Inflammatory macrophage treated with lipopolysaccharide for 4 hours (primary cell): ENCODE measurements at places on chromosomes 12 and 14.

GRCh38 chr14:100291305-100292075 lies 14.8 kb downstream of the SLC25A29 start:
- DNase-seq, result no peak

GRCh38 chr12:18496156-18496555 lies 234.8 kb downstream of the PIK3C2G start:
- no peak for DNase-seq

DNA sequence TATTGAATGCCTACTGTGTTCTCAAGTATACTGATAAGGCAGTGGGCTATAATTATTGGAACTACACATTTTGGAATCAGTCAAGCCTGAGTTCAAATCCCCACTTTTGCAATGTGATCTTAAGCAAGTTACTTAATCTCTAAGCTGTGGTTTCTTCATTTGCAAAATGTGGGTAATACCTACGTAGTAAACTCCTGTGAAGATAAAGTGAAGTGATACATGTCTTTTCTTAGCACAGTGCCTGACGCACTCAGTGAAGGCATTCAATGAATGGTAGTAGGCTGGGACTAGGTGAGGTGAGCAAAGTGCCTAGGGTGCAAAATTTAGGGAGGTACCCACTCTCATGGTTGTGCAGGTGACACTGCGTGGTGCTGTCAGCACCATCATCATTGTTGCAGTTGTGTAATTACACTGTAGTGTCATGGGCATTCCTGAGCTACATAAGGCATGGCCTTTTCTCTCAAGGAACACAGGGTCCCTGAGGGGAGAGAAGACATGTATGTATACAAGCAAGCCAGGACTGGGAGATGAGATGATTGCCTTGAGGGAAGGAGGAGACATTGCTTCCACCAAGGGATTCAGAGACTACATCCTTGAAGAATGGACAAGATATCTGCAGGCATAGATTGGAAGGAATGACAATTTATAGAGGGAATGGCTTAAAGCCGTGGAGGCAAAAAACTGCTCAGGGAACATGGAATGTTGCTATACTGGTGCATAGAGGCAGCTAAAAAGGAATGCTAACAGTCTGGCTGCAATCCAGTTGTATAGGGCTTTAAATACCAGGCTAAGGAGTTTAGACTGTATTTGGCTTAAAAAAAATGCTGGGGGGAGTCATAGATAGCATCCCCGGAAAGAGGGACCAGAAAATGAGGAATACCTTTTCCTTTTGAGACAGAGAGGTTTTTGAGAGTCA lies 129.2 kb upstream of the ARHGAP5 start:
- no peak for DNase-seq

DNA sequence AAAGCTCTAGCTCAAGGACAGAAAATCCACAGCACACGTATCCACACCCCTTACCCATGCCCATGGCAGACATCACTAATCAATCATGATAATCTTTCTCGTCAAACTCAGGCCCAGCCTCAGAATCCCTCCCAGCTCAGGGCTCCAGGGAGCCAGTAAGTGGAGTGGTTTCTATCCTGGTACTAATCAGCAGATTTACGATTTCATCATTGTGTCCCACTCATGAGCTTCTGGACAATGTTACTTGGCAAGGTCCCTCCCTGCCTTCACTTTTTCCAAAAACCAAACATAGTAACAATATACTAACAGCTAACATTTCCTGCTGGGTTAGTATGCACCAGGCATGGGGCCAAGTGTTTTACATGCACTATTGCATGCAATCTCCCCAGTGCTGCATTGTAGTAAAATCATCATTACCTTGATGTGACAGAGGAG lies 45.8 kb upstream of the NCOR2 start:
- DNase-seq, result no peak

- no peak for DNase-seq
These were observed 485.1 kb downstream of the ZFP36L1 start for GRCh38 chr14:68307790-68308168.

DNA sequence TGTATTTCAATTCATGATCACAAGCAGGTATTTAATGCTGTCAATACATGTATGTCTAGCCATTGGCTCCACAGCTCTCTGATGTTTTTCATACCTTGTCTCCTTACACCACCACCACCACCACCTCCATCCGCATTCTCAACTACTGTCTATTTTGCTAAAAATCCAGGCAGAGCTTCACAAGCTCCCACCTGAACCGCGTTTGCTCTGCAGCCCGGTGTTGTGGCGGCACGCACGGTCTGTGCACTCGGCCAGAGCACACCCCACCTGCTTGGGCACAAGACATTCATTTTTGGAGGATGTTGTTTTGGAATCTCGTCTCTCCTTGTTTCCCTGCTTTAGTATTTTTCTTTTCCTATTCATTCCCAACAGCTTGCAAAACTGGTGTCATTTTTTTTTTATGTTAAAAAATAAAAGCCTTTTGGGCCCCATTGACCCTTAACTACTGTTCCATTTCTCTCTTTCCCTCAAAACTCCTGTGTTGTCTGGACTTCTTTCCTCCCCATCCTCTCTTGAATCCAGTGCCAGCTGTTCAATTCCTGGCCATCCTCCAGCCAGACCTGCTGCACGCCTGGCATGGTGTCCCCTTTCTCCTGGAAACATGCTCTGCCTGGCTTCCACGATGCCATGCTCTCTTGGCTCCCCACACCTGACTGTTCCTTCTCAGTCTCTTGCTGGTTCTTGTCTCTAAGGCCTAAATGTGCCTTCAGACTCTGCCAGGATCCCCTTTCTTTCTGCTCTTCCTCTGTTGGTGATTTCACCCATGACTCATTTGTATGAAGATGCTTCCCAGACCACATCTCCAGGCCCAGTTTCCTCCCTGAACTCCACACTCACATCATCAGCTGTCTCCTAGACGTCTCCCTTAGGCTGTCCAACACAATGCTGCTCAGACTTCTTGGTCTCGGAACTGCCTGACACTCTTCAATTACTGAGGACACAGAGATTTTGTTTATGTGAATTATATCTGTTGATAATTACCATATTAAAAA lies 37.9 kb downstream of the PIWIL1 start:
- no peak for DNase-seq

GRCh38 chr14:65100922-65101541 lies 1.3 kb downstream of the MAX start:
- peak; percentile 33 for DNase-seq

- DNase-seq, result no peak
These were observed 371.5 kb downstream of the ALG10 start for GRCh38 chr12:34393821-34394150.

DNA sequence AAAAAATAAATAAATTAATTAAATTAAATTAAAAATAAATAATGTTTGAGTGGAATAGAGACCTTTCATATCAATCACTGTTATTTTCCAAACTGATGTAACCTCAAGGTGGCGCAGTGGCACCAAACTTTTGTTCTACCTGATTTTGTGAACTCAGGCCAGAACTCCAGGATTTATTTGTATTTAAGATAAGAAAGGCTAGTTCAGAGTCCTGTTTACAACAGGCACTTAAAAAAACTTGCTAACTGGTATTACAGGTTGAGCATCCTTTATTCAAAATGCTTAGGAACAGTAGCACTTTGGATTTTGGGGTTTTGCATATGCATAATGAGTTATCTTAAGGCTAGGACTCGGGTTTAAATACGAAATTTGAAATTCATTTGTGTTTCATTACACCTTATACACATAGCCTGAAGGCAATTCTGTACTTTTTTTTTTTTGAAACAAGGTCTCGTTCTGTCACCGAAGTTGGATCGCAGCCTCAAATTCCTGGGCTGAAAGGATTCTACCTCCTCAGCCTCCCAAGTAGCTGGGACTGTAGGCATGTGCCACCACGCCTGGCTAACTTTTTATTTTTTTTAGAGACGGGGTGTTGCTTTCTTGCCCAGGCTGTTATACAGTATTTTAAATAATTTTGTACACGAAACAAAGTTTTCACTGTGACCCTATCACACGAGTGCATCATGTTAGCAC lies 32.4 kb downstream of the YY1 start:
- DNase-seq, result peak; percentile 8

GRCh38 chr14:75282170-75282554 lies 3.5 kb downstream of the FOS start:
- no peak for DNase-seq
